SJSA1 (cell line): ENCODE measurements at places on chromosomes 3 and 15. TPM values are rescaled to one million over a fixed set of nuclear protein-coding genes. Genes with fewer than 3 reads are reported as not detected.
A peak's percentile ranks its signal among the peaks of the same experiment; 100 is the strongest.

- no peaks in the 10 kb centered on the region for H3K36me3 ChIP-seq
- H3K4me3 ChIP-seq = no peak overlapping the region
- DNase-seq = no peak
- peaks cover 24% of the 10 kb centered on the region for H3K4me1 ChIP-seq
- no peaks in the 10 kb centered on the region for H3K27me3 ChIP-seq
These were observed 56.1 kb upstream of the C3orf49 start for GRCh38 chr3:63762934-63763550.

RBP2 gene
- total RNA-seq = not detected in 2 replicates

SEMA6D gene
- total RNA-seq = 2.3 and 3.7 TPM in 2 replicates

- no peaks in the 10 kb centered on the region for H3K27me3 ChIP-seq
- H3K4me3 ChIP-seq = no peak overlapping the region
- H3K27ac ChIP-seq = no peak overlapping the region
- no peaks in the 10 kb centered on the region for H3K36me3 ChIP-seq
These were observed 554.5 kb downstream of the ZIC1 start for GRCh38 chr3:147963711-147964110.

DNA sequence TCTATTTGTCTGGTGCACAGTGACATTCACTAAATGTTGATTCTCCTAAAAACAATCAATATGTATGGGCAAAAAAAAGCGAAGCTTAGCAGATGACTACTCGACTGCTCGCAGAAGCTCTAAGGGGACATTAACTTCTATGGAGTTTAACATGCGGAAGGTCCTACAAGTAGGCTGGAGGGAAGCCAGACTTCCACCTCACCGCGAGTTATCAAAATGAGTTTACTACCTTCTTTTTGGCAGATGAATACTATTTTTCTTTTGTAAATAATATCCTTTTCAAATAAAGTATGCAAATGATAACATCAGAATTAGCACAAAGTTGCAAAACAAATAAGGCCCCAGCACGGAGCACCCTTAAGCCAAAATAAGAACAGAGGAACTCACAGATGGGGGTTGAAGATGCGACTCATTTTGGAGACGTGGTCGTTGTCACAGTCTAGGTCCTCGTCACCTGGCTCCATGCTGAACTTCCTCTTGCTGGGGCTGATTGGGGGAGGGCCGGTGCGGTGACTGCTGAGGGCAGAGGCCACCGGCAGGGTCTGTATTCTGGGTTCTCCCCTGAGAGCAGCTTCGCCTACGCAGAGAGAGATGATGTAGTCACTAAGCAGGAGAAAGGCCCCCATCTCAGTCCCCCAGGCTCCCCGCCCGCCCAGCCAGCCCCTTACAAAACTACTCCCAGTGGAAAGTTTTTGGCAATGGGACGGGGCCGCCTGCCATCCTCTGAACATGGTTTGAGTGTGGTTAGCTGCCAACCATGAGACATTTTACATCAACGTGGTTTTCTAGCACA lies 42.1 kb downstream of the VGLL4 start:
- no peaks in the 10 kb centered on the region for H3K27me3 ChIP-seq
- H3K4me1 ChIP-seq = peaks cover 50% of the 10 kb centered on the region
- H3K36me3 ChIP-seq = peaks cover 23% of the 10 kb centered on the region
- H3K4me3 ChIP-seq = no peak overlapping the region
- DNase-seq = no peak

DNA sequence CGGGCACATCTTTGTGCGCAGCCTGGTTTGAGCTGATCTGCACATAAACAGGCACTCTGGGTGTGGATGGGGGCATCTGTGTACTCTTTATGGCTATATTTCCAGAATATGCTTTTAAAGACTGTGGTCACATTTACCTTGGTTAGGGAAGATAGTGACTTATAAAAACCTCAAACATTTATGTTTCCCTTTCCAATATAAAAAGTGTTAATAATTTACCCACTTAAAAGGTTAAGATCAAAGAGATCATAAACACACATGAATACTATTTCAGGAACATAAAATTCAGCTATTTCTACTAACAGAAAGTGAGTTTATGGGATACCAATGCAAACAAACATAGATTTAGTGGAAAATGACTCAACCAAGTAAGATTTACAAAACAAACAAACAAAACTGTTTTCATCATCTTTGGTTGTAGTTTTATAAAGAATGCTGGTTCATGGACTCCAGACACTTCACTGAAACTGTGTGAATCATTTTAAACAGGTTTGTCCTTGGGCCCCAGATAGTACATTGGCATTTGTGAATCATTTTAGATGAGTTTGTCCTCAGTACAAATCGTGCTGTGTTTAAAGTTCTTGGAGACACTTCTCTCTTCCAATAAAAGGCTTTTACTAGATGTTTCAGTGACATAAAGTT lies 253.5 kb upstream of the CTDSPL start:
- peak; percentile 72 for DNase-seq
- H3K4me3 ChIP-seq = no peak overlapping the region

MYLK gene
- 147 and 213 TPM in 2 replicates for total RNA-seq

DNA sequence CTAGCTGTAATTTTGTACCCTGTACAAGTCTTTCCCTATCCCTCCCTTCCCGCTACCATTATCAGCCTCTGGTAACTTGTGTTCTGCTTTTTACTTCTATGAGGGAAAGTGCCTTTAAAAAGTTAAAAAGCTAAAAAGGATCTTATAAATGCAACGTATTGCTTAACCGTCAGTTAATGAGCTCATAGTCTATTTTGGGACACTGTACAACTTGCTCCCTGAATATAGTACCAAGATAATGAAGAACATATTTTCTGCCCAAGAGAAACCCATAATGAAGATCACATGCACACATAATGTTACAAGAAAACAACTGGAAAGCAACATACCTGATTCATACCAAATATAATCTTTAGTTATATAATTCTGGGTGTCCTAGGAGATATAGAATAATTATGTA lies 22.6 kb downstream of the ZIC1 start:
- H3K27me3 ChIP-seq = no peaks in the 10 kb centered on the region
- H3K4me1 ChIP-seq = no peaks in the 10 kb centered on the region
- H3K27ac ChIP-seq = no peak overlapping the region
- DNase-seq = no peak
- H3K36me3 ChIP-seq = no peaks in the 10 kb centered on the region

P2RY14 gene
- not detected in 2 replicates for total RNA-seq

CPOX gene
- total RNA-seq = 38.5 and 46.6 TPM in 2 replicates

PCOLCE2 gene
- 0.26 TPM in 1 of 2 replicates, not detected in the other for total RNA-seq

GRCh38 chr15:30958219-30958618 lies 33.2 kb downstream of the MTMR10 start:
- H3K27ac ChIP-seq = no peak overlapping the region
- no peaks in the 10 kb centered on the region for H3K27me3 ChIP-seq
- peaks cover 63% of the 10 kb centered on the region for H3K36me3 ChIP-seq
- H3K4me3 ChIP-seq = no peak overlapping the region

PRKCD gene
- total RNA-seq = 0.03 and 1.00 TPM in 2 replicates

C3orf85 gene
- total RNA-seq = not detected in 2 replicates

DNA sequence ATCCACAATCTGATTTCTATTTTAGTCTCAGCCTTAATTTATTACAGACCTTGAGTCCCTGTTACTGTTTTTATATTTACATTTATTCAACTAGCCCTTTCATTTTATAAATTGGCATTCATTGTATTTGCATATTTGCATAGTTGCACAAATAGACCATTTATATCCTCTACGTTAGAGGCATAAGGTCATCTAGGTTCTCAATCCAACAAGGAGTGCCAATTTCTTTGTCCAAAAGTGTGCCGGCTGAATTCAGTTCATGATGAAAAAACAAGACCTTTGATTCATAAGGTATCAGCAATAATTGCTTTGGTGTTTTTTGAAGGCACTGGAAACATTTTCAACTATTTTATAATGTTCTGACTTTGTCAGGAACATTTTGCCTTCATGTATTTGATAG lies 33.9 kb upstream of the NANOGP8 start:
- no peak overlapping the region for H3K27ac ChIP-seq
- no peaks in the 10 kb centered on the region for H3K4me1 ChIP-seq
- no peak overlapping the region for H3K4me3 ChIP-seq
- no peaks in the 10 kb centered on the region for H3K36me3 ChIP-seq

- no peaks in the 10 kb centered on the region for H3K4me1 ChIP-seq
- no peaks in the 10 kb centered on the region for H3K27me3 ChIP-seq
- H3K27ac ChIP-seq = no peak overlapping the region
These were observed 42.5 kb downstream of the IL1RAP start for GRCh38 chr3:190556351-190556750.
